ENCODE measurements at places on chromosomes 7 and 10. TPM values are rescaled to one million over a fixed set of nuclear protein-coding genes. Genes with fewer than 3 reads are reported as not detected.

MUC3A gene
- 3.2 TPM for total RNA-seq

LRIT1 gene
- total RNA-seq: not detected

FBXO24 gene
- total RNA-seq: 0.93 TPM

CYP2E1 gene
- 1,651 TPM for total RNA-seq

DNA sequence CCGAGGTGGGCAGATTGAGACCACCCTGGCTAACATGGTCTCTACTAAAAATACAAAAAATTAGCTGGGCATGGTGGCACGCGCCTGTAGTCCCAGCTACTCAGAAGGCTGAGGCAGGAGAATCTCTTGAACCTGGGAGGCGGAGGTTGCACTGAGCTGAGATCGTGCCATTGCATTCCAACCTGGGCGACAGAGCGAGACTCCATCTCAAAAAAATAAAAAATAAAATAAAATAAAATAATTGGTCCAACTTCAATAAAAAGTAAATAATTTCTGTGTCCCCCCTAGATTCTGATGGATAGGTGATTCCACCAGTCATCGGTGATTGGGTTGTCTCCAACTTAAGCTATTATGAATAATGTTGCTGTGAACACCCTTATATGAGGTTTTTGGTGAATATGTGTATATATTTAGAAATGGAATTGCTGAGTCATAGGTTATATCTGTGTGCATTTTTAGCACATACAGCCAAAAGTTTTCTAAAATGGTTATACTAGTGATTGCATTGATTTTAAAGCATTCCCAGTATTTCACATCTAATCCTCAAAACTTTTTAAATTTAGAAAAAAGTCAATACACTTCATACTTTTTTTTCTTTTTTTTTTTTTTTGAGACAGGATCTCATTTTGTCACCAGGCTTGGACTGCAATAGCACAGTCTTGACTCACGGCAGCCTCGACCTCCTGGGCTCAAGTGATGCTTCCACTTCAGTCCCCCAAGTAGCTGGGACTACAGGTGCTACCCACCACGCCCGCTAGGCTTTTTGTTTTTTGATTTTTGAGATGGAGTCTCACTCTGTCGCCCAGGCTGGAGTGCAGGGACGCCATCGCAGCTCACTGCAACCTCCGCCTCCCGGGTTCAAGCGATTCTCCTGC, 13.7 kb upstream of the SRPK2 start:
- no peaks in the 10 kb centered on the region for H3K4me1 ChIP-seq
- no peaks in the 10 kb centered on the region for H3K36me3 ChIP-seq
- no peaks in the 10 kb centered on the region for H3K27me3 ChIP-seq

DNA sequence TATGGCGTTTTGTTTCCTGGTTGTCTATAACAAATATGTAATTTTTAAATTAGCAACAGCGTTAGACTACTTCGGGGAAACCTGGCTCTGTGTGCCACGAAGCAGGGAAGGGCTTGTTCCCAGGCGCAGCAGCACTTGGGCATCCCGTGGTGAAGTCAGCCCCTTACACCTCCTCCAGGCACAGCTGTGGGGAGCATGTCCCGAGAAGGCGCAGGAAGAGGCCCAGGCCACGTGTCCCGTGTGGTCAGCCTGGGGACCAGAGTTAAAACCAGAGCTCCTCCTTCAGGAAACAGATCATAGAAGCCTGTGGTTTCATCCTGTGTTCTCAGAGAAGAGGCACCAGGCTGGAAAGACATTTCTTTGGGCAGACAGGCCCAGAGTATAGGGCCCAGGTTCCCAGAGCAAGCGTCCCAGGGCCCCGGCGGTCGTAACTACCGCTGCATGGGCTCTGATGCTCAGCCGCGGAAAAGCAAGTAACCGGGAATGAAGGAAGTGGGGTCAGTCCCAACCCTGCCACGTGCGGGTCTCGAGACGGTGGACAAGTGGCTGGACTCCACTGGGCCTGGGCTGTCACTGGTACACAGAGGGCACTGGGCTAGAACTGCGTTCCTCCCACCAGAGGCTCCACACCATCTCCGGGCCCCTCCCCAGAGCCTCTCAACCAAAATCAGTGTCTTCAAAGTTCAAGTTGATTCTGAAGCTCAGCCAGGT, 7.1 kb downstream of the NUDT1 start:
- DNase-seq: no peak
- no peak overlapping the region for H3K4me3 ChIP-seq
- H3K36me3 ChIP-seq: no peaks in the 10 kb centered on the region
- H3K27me3 ChIP-seq: no peaks in the 10 kb centered on the region

DNA sequence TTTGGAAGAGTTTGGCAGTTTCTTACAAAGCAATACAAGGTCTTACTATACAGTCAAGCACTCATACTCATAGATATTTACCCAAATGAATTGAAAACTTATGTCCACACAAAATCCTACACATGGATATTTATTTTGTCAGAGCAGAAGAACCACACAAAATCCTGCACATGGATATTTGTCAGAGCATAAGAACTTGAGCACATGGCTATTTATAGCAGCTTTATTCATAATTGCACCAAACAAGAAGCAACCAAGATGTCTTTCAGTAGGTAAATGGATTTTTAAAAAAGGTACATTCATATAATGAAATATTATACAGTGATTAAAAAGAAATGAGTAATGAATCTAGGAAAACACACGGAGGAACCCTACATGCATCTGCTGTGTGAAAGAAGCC, 115.4 kb downstream of the BTAF1 start:
- no peaks in the 10 kb centered on the region for H3K36me3 ChIP-seq
- no peak overlapping the region for H3K27ac ChIP-seq
- H3K4me3 ChIP-seq: no peak overlapping the region
- H3K4me1 ChIP-seq: no peaks in the 10 kb centered on the region
- no peak for DNase-seq

GRCh38 chr7:115679976-115680375, 350.6 kb downstream of the TFEC start:
- H3K27ac ChIP-seq: no peak overlapping the region
- H3K4me1 ChIP-seq: no peaks in the 10 kb centered on the region
- no peak overlapping the region for H3K4me3 ChIP-seq
- DNase-seq: no peak
- no peaks in the 10 kb centered on the region for H3K36me3 ChIP-seq

- H3K4me1 ChIP-seq: no peaks in the 10 kb centered on the region
- H3K27me3 ChIP-seq: no peaks in the 10 kb centered on the region
- no peak for DNase-seq
- H3K4me3 ChIP-seq: no peak overlapping the region
Measured at GRCh38 chr7:68439897-68440296, 1158.4 kb upstream of the AUTS2 start.

DNA sequence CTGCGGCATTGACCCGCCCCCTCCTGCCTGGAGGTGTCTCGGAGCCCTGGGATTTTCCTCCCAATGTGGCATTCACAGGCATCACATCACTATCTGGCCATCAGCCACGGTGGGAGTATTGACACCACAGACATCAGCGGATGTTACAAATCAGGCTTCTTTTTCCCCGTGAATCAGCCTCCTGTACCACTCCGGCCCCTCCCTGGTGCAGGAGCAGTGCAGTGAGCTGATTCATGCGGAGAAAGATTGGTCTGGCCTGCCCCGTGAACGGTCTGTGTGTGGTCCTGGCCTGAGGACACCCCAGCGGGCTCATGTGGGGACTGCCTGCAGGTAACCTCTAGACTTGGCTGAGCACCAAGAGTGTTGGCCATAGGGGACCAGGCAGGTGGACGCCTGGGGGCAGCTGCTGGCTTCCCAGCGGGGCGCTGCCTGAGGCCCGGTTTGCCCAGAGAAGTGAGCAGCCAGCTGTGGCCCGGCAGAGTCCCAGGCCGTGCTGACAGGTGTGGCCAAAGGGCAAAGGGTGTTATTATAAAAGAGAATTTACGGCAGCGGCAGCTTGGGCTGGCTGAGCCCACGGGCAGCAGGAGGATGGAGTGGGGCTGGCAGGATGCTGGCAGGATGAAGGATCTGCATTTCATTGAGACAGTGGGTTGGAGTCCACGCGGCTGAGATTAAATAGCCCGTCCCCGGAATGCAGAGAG, 32.1 kb upstream of the GNA12 start:
- H3K4me1 ChIP-seq: no peaks in the 10 kb centered on the region
- H3K36me3 ChIP-seq: no peaks in the 10 kb centered on the region
- no peaks in the 10 kb centered on the region for H3K27me3 ChIP-seq
- H3K4me3 ChIP-seq: no peak overlapping the region
- no peak overlapping the region for H3K27ac ChIP-seq

DNA sequence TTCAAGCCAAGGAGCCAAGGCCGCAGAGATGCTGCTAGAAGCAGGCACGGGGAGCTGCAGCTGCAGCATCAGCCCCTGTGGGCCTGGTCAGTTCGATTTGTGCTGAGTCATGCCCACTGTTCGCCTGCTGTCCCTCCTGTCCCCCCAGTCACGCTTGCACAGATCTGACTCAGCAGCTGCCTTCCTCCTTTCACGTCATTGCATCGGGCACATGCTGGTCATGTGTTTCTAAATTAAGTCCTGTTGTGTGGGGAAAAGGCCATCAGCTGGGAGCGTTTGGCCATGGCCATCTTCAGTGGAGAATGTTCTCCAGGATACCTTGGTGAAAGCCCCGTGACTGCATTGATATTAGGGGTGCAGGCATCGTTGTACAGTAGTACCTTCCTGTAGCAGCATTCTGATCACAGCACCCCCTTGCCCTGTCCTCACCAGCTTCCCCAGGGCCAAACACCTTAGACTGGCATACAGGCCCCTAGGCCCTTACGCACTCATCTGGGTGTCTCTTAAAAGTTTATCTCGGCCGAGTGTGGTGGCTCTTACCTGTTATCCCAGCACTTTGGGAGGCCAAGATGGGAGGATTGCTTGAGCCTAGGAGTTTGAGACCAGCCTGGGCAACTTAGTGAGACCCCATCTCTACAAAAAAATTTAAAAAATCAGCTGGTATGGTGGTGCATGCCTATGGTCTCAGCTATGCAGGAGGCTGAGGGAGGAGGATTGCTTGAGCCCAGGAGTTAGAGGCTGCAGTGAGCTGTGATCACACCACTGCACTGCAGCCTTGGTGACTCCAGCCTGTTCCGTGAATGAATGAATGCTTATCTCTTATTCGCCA, 23.2 kb downstream of the POR start:
- peak overlapping the region; percentile 8 for H3K27ac ChIP-seq
- peaks cover 2% of the 10 kb centered on the region for H3K4me1 ChIP-seq
- H3K4me3 ChIP-seq: no peak overlapping the region
- H3K27me3 ChIP-seq: no peaks in the 10 kb centered on the region
- no peaks in the 10 kb centered on the region for H3K36me3 ChIP-seq

- no peak for DNase-seq
- no peak overlapping the region for H3K27ac ChIP-seq
- H3K27me3 ChIP-seq: no peaks in the 10 kb centered on the region
- no peak overlapping the region for H3K4me3 ChIP-seq
- no peaks in the 10 kb centered on the region for H3K4me1 ChIP-seq
Measured at GRCh38 chr7:96026010-96026409, 253.7 kb downstream of the DYNC1I1 start.

DNA sequence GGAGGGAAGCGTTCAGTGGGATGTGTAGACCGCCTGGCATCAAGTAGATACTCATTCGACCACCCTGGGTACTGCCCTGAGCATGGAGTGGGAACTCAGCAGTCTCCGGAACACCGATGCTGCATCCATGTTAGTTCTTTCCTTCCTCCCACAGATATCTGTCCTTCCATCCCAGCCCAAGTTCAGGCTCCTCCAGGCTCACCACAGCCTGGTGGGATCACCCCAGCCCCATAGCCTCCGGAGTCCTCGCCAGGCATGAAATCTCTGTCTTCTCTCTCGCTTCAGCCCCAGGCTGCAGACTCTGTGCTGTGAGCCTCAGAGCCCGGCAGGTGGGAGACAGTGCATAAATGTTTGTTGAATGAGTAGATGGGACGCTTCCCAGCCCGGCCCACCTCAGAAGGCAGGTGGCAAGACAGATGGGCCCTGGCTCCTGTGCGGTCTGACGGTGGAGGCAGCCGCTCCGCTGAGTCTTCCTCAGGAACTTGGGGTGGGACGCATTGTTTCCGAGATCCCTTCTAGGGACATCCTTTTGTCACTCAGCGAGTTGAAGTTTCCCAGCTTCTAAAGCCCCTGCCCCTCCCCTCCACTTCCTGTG, 42.9 kb downstream of the ELFN1 start:
- no peak overlapping the region for H3K4me3 ChIP-seq
- H3K27ac ChIP-seq: peak overlapping the region; percentile 54
- no peaks in the 10 kb centered on the region for H3K36me3 ChIP-seq
- no peaks in the 10 kb centered on the region for H3K27me3 ChIP-seq

DNA sequence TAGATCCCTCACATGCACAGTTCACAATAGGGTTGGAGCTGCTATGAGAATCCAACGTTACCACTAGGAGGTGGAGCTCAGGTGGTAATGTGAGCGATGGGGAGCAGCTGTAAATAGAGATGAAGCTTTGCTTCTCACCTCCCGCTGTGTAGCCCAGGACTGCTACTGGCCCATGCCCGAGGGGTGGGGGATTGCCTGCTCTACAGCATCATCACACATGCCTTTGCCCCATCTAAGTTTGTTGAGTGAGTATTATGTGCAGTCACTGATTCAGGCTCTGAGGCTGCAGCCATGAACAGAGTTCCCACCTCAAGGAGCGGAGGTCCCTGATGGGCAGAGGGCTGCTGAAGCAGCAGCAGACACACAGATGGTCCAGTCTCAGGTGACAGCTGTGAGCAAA, 94.1 kb downstream of the CHST15 start:
- H3K4me3 ChIP-seq: no peak overlapping the region
- H3K36me3 ChIP-seq: no peaks in the 10 kb centered on the region
- H3K27ac ChIP-seq: no peak overlapping the region
- peaks cover 13% of the 10 kb centered on the region for H3K4me1 ChIP-seq

GRCh38 chr7:27889800-27890199, 149.8 kb downstream of the TAX1BP1 start:
- no peak for DNase-seq
- no peak overlapping the region for H3K4me3 ChIP-seq
- H3K27me3 ChIP-seq: no peaks in the 10 kb centered on the region
- no peaks in the 10 kb centered on the region for H3K36me3 ChIP-seq
- no peak overlapping the region for H3K27ac ChIP-seq

GRCh38 chr10:31123946-31124345, 92.3 kb upstream of the ZNF438 start:
- no peaks in the 10 kb centered on the region for H3K27me3 ChIP-seq
- no peak for DNase-seq
- no peak overlapping the region for H3K27ac ChIP-seq
- no peaks in the 10 kb centered on the region for H3K4me1 ChIP-seq

DNA sequence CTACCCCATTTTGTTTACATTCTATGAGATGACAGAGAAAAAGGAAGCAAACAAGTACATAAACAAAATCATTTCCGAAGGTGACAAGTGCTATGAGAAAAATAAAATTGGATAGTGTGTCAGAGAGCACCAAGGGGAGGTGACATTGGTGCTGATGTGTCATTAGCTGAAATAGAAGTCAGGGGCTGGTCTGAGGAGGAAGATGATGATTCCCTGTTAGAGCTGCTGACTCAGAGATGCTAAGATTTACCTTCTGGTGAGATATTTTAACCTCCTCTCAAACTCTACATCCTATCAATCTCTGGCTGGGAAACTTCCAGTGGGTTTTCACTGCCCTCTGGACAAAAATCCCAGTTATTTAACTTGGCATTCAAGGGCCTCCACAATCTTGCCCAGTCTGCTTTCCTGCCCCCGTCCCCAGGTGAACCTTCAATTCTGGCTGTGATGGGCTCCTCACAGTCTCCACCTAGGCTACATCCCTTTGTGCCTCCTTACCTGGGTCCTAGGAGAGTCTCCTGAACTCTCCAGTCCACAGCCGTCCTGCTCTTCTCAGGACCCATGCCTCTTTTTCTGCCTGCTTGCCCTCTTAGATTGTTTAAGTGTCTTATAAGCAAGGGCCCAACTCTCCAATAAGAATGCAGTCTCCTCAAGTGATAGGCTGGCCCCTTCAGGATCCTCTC, 26.6 kb downstream of the DUSP5 start:
- no peak overlapping the region for H3K4me3 ChIP-seq
- H3K36me3 ChIP-seq: no peaks in the 10 kb centered on the region
- no peaks in the 10 kb centered on the region for H3K27me3 ChIP-seq
- DNase-seq: no peak
- no peak overlapping the region for H3K27ac ChIP-seq

Measured in right lobe of liver (tissue), 6 donors.